Mesothelial cell of epicardium (in vitro differentiated cells): ENCODE measurements at places on chromosomes 13 and 19.

GRCh38 chr13:50355797-50356196, 340.6 kb downstream of the KCNRG start:
- no peak for DNase-seq
- peaks cover 52% of the 10 kb centered on the region for H3K4me1 ChIP-seq
- H3K27ac ChIP-seq: no peak overlapping the region
- H3K36me3 ChIP-seq: no peaks in the 10 kb centered on the region

- H3K4me3 ChIP-seq: peak overlapping the region; percentile 97
- peaks cover 20% of the 10 kb centered on the region for H3K4me1 ChIP-seq
- H3K27ac ChIP-seq: peak overlapping the region; percentile 95
- DNase-seq: no peak
Measured at GRCh38 chr19:58545286-58546018, 1.6 kb downstream of the TRIM28 start.

DNA sequence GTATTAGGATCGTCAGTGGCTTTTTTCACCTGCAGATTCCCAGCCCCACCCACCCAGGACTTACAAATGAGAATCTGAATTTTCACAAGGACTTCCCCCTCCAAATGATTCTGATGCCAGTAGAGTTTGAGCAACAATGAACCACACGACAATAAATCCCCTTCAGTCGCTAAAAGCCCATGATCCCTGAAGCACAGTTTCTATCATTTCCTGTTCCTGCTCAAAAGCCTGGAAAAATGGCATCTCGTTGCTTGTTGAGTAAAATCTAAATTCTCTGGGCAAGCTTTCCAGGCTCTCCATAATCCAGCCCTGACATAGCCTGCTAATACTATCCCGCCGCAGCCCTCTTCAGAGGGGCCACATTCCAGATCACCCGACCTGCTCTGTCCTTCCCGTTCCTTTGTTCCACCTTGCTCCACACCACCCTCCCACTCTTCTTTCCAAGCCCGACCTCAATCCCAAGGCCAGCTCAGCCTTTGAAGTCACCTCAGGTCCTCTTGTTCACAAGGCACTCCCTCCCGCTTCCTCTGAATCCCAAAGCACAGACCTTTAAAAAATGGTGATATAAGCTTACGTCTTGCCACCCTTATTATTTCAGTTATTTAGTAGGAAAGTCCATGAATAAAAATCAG, 67.9 kb downstream of the NUFIP1 start:
- H3K4me3 ChIP-seq: no peak overlapping the region
- H3K27me3 ChIP-seq: peaks cover 14% of the 10 kb centered on the region
- DNase-seq: no peak
- peaks cover 8% of the 10 kb centered on the region for H3K4me1 ChIP-seq

GRCh38 chr13:39616087-39616694, 13.2 kb upstream of the LHFPL6 start:
- no peaks in the 10 kb centered on the region for H3K27me3 ChIP-seq
- H3K36me3 ChIP-seq: no peaks in the 10 kb centered on the region
- DNase-seq: peak; percentile 50
- no peak overlapping the region for H3K27ac ChIP-seq
